ENCODE measurements at places on chromosomes 6 and 20.

GRCh38 chr6:129672341-129672682 lies 37.7 kb downstream of the ARHGAP18 start:
- DNase-seq: no peak

- DNase-seq: no peak
Observed at GRCh38 chr6:134422426-134423231, 104.7 kb upstream of the SGK1 start.

GRCh38 chr6:2028457-2029038 lies 216.9 kb downstream of the GMDS start:
- no peak for DNase-seq

DNA sequence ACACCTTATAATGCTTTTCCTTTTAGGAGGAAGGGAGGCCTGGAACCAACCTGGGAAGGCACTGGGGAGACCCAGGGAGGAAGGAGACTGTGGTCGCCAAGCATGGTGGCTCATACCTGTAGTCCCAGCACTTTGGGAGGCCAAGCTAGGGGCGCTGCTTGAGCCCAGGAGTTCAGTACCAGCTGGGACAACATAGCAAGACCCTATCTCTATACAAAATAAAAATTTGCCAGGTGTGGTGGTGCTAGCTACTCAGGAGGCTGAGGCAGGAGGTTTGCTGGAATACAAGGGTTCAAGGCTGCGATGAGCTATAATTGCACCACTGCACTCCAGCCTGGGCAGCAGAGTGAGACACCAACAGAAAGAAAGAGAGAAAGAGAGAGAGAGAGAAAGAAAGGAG lies 36.2 kb downstream of the PPP1R14C start:
- DNase-seq: no peak

DNA sequence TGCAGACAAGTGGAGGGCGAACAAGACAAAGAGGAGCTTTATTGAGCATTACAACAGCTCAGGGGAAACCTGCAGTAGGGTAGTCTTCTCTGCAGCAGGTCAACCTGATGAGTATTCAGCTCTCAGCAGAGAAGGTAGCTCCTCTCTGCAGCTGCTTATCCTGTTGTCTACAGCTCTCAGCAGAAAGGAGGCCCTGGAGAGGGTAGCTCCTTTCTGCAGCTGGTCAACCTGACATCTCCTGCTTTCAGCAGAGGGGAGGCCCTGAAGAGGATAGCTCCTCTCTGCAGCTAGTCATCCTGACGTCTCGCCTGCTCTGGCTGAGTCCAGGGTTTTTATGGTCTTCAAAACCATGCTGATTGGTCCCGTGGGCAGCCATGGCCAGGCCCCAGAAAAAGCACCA lies 113.6 kb downstream of the CD24 start:
- no peak for DNase-seq

DNA sequence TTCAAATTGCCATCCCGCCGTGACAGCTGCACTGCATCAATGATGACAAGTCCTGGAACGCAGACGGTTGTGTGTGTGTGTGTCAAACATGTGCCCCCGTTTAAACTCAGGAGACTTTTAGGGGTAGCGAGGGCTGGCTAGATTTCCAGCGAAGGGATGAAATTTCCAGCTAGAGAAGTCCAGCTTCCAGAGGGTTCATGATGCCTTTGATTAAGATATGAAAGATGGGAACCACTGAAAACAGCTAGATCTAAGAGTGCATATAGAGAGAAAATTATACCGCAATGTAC lies 644 bp downstream of the KIZ start:
- DNase-seq: no peak

- DNase-seq: no peak
Observed at GRCh38 chr6:155186052-155186658, 77.7 kb upstream of the CLDN20 start.

GRCh38 chr20:53579266-53579580 lies 14.4 kb downstream of the ZNF217 start:
- no peak for DNase-seq

- DNase-seq: no peak
Observed at GRCh38 chr6:2127484-2127911, 117.9 kb downstream of the GMDS start.

- no peak for DNase-seq
Observed at GRCh38 chr6:2205396-2205795, 40.0 kb downstream of the GMDS start.

DNA sequence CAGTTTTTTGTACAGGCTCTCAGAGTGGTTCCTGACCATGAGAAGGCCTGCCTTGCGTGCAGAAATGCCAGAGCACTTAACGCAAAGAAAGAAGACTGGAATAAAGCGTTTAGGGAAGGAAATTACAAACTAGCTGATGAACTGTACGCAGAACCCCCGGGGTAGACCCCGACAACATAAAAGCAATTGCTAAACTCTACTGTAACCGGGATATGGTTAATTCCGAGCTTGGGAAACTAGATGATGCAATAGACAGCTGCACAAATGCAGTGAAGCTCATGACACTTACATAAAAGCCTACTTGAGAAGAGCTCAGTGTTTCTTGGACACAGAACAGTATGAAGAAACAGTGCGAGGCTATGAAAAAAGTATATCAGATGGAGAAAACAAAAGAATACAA lies 35.7 kb downstream of the CITED2 start:
- no peak for DNase-seq

DNA sequence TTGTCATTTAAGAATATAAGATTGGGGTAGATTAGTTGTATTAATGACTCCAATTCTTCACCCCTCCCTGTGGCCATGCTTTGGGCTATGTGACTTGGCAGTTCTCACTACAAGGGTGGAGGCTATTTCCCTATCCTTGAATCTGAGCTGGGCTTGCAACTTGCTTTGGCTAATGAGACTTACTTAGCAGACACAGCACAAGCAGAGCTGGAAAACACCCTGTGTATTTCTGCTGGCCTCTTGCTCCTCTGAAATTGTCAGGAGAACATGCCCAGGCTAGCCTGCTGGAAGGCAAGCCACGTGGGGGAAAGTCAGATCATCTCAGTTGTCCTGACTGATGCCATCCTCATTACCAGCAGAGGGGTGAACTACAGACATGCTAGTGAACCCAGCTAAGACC lies 126.5 kb upstream of the HDGFL1 start:
- DNase-seq: no peak

DNA sequence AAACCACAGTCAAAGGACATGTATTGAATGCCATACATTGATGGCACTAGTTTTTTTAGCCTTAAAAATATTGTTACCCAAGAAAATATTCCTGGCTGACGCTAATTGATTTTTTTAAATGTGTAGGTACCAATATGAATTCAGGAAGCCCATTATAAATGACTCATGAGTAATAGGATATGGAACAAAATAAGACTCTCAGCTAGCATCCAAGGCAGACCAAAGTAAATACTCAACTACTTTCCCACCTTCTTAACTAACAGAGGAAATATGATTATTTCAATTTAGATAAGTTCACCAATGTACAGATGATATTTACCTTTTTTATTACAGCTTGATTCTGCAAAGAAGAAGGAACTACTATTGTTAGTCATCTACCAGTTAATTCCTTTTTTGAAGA lies 43.2 kb upstream of the TXNDC5 start:
- no peak for DNase-seq

DNA sequence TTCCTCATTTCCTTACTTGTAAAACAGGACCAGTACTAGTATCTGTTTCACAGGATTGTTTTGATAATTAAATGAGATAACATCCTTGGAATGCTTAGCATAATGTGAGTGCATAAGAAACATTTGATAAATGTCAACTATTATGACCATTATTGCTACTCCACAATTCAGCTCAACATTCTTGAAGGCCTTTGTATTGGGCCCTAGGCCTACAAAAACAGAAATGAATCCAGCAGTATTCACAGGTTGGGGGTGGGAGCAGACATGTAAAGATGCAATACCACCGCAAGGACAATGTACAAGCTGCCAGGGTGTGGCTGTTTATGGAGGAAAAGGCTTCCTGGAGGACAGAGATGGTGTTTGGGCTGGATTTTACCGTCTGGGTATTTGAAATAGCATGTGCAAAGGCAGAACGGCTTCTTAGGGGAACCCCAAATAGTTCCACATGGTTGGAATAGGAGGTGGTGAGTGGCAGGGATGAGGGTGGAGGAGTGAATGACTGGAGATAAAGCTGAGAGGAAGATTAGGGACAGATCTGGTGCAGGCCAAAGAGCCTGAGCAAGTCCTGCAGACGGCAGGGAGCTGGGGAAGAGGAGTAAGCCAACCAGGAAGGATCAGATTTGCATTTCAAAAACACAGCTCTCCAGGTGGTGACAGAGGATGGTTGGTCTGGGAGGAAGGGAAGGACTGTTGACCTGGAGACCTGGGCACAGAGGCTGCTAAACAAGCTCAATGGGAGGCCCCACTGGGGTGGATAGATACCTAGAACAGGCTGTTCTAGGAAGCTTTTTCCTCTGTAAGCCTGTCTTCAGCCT lies 57.0 kb upstream of the EPB41L1 start:
- DNase-seq: no peak

GRCh38 chr20:48962976-48963771 lies 41.7 kb downstream of the ARFGEF2 start:
- no peak for DNase-seq

- no peak for DNase-seq
Observed at GRCh38 chr6:159609652-159610178, 83.3 kb downstream of the SOD2 start.

DNA sequence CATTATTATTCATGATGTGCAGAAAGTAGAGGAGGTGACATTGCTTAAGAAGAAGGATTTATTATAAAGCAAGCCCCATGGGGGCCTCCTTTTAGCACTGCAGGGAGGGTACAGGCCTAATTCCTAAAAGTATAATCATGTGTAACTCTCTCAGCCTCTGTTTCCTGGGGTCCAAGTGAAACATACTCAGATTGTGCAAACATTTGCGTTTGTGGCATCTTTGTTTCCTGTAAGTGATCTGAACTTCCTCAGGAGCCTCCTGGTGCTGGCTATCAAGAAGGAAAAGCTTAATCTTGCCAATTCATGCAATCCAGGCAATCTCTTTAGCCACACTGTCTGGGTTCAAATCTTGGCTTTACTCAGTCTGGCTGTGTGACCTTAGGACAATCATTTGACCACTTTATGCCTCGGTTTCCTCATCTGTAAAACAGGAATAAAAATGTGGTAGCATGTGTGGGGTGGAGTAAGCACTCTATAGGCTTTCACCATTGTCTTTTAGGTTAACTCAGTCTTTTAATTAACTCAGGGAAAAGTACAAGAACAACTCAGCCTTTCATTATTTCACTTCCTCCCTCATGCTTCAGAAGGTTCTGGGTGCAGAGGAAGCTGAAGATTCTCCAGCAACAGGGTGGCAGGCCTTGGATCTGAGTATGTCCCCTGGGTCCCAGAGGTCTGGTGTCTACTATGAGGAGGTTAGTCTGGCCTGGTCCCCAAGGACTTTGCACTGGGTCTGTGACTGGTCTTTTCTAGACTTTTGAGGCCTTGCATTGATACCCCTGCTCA lies 831 bp upstream of the SIRPB2 start:
- no peak for DNase-seq

All from activated naive CD4-positive, alpha-beta T cell (primary cell).